ENCODE measurements at places on chromosomes 12 and 14.

DNA sequence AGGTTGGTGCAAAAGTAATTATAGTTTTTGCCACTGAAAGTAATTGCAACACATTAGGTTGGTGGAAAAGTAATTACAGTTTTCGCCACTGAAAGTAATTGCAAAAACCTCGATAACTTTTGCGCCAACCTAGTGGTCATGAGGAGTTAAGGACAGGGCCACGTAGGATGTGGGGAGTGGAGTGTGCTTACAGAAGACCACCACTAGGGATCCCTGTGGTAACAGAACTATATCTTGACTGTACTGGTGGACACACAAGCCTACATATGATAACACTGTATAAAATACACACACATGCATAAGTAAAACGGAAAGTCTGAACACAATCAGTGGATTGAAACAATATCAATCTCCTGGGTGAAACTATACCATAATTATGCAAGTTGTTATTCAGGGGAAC is 187.4 kb upstream of the ABCD2 start:
- DNase-seq = no peak

GRCh38 chr12:63804746-63805145 is 25.0 kb downstream of the RXYLT1 start:
- DNase-seq = no peak

DNA sequence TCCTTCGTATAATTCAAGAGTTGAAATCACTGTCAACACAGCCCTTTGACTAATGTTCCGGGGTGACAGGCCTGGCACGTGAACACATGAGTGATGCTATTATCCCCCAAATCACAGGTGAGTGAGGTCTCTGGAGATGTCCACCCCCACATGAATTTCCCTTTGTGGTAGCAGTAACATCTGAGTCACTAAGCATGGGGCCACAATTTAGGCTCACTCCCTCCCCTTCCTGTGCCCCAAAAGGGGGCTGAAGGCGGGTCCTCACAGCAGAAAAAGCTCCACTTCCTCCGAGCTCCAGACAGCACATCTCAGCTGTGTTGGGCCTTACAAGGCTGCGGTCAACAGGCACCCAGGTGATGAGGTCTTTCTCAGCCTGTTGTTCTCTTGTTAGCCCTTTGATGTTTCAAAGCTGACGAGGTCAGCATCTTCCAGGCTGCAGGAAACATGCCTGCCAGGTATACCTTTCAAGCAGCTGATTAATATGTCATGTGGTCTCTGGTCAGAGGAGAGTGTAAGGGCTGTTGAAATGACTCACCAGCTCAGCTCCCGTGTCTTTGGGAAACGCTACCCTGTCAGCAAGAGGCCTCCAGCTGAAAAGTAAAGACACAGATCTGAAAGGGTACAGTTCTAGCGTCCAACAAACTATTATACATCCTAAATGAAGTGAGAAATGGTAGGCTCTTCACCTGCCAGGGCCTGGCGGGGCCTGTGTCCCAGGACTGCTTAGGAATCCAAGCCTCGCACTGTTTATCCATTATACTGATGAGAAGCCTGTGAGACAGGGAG is 107.3 kb downstream of the ZFP36L1 start:
- DNase-seq = peak; percentile 63

- DNase-seq = peak; percentile 39
These were observed 631 bp downstream of the PPM1H start for GRCh38 chr12:62934239-62934798.

GRCh38 chr14:31205681-31206535 is 1.7 kb downstream of the HECTD1 start:
- no peak for DNase-seq

- no peak for DNase-seq
These were observed 281.0 kb upstream of the RGS6 start for GRCh38 chr14:71651228-71651627.

DNA sequence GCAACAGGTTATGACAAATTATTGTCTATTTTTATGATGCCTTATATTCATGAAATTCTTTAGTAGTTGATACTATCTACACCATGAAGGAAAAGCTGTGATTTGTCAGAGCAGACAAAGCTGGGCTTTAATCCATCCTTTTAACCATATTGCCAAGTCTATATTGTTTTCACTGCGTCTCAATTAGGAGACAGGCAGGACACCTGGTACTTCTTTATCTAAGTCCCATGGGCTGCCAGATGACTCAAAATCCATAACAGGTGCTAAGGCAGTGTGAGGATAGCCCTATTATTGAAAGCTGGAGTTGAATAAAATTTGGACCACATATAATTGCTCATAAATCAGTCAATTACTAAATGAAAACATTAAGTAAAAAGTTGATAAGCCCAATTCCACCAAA is 22.6 kb downstream of the INSM2 start:
- no peak for DNase-seq

GRCh38 chr12:22276867-22277266 is 57.6 kb downstream of the ST8SIA1 start:
- DNase-seq = no peak

GRCh38 chr12:78316136-78316535 is 485.4 kb downstream of the NAV3 start:
- DNase-seq = no peak

DNA sequence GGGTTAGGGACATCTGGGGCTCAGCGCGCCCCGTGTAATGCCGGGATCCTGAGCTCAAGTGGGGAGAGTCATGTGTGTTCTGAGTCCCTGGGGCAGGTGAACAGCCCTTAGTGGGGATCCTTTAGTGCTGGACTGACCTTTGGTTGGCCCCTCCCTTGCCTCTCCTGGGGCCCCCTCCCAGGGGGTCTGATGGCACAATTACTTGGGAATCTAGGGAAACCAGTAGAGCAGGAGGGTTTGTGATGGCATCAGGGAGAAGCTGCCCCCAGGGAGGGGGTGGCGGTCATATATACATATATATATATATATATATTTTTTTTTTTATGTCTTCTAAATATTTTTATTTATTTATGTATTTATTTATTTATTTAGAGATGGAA is at the start of gene MORN3:
TSS of gene MORN3 (minus strand) at position 134 of the 380 bp plus-strand sequence. CDS start 171 bp downstream, outside the sequence.
- no peak for DNase-seq

- DNase-seq = no peak
These were observed 114.4 kb upstream of the DIO2 start for GRCh38 chr14:80325688-80326087.

DNA sequence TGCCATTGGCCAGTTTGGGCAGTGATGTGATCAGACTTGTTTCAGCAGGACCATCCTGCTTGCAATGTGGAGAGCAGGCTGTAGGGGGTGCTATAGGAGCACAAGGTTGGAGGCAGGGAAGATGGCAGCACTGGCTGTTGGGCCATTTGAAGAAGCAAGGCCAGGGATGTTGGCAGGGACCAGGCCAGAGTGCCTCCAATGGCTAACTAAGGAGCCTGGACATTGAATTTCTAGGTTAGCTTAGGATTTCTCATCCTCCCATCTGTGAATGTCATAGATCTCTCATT is 23.5 kb downstream of the FGF23 start:
- no peak for DNase-seq

DNA sequence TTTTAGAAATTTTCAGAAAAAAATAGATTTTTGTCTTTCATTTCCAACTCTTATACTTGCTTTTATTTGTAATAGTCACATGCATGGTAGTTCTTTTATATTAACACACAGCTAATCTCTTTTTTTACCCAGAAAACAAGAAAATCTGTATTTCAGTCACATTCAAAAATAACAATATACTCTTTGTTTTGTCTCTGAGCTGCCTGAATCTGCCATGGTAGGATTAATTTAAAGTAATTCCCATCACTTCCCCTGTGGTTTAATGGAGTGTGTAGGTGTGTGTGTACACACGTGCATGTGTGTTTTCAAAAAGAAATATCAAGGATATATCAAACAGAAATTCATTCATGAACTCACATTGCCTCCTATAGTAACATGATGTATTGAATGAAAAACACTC is 42.6 kb downstream of the PDZRN4 start:
- no peak for DNase-seq

DNA sequence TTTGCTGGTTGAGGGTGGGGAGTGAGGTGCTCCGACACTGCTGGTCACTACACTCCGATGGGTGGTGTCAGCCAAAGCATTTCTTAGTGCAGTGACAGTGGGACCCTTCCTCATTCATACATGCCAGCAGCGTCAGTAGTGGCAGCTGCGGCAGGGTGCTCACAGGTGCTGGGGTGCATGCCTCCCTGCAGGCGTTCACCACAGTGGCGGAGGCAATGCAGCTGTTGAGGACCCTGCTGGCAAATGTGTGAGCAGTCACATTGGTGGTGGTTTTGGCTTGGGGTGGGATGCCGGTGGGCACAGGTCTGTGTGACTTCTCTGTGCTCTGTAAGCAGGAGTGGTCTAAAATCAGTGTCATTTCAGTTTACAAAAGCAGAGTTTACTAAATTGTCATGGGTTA is 464.6 kb downstream of the FUT8 start:
- DNase-seq = no peak

- no peak for DNase-seq
These were observed 13.6 kb downstream of the NOC4L start for GRCh38 chr12:132157733-132158409.

DNA sequence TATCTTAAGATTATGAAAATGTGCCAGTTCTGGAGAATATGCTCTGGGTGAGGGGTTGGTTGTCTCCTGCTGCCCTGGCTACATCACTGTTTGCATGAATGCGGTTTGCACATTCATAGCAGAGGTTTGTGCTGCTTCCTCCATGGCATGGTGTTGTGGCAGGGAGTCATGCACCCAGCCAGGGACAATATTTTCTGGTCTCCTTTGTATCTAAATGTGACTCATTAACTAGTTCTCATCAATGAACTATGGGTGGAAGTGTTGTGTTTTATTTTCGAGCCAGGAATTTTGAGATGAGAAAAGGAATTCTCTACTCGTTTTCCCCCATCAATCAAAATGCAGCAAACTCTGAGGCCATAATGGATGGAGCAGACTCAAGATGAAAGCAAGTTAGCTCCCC is 527.3 kb downstream of the SNAPC1 start:
- DNase-seq = no peak

- no peak for DNase-seq
These were observed 67.3 kb downstream of the HSPB8 start for GRCh38 chr12:119245904-119246494.

GRCh38 chr14:97706819-97707218 is 909.6 kb downstream of the VRK1 start:
- no peak for DNase-seq

DNA sequence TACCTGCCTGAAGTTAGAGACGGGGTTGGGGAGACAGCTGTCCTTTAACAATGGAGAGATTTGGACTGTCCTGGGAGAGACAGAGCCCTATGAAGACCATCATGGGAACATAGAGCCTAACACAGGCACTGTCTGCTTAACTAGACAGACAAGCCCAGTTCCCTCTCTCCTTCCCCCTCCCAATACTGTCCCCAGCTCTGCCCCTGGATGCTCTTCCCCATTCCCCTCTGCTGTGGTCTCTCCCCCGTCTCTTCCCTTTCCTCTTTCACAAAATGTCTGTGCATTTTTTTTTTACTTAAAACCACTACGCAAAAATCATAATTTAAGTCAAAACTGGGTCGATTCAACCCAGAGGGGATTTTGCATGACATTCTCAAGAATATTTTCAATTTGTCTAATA is 232.9 kb downstream of the CHST11 start:
- DNase-seq = no peak

- DNase-seq = no peak
These were observed 42.9 kb downstream of the TRIP11 start for GRCh38 chr14:91996948-91997371.

GRCh38 chr14:21868442-21869046 is 194.9 kb upstream of the OR4E1 start:
- peak; percentile 26 for DNase-seq

DNA sequence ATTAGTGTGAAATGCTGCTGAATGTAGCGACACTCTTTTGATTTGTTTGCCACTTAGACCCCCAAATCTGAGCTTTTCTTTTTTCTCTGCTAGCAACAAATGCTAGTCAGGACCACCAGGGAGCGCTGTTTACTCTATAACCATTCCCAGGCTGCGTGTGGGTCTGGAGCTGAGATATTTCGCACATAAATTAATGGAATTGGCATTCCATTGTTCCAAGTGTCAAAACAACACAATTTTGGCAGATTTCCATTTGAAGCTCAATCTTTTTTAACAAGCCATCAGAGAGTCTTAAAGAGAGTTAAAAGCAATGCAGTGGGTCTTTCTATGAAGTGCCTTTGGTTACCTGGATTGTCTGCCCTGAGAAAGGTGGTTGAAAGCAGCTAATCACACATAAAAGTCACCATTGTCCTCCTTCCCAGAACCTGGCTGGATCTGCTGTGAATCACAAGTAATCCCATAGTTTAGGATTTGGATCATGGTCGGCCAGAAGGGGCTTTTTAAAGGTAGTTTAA is 7.4 kb upstream of the TMEM132C start:
- no peak for DNase-seq

- no peak for DNase-seq
These were observed 13.6 kb upstream of the PPM1A start for GRCh38 chr14:60235440-60235839.

DNA sequence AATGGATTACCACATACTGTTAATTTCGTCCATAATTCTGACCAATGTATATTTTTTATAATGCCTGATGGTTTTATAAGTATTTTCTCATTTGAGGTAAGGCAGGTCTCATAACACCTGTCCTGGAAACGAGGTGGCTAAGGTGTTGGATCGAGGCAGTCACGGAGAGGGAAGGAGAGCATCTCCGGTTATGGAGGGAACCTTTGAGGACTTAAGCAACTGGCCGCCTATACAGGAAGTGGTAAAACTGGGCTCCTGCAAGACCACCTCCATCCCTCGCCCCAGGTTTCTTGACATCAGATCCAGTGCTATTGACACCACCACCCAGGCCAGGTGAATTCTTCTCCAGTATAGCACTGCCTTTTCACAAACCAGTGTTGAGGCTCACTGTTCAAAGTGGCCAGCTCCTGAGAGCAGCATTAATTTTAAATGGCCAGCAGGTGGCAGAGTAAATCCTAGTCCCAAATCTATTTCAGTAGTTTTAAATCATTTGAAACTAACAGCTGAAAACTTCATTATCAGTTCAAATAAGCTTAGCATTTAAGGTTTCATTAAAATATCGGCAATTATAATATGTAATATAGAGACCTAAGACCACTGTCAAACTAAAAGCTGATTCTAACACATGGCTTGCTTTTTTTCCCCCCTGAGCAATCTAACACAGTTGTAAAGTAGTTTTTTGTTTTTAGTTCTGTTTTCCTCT is 100.8 kb downstream of the PPM1A start:
- DNase-seq = peak; percentile 21

GRCh38 chr14:40139657-40140056 is 707.4 kb upstream of the FBXO33 start:
- DNase-seq = no peak

DNA sequence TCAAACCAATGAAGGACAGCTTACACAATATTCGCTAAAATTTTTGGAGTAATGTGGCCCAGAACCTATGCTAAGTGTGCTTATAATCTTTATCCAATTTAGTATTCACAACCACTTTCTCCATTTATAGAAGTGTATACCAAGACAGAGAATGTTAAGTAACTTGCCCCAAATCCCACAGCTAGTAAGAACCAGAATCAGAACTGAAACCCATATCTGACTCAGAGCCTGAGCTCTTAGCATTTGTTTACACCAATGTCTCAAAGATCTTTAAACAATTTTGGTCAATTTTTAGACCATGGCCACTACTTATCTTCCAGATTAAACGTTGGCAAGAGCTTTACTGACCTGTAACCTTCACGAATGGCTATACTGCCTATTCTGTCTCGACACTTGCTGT is 53.0 kb downstream of the PAPLN start:
- DNase-seq = no peak

GRCh38 chr14:46048127-46048526 is 603.5 kb downstream of the RPL10L start:
- DNase-seq = no peak
